ENCODE measurements at places on chromosomes 12 and 14.

DNA sequence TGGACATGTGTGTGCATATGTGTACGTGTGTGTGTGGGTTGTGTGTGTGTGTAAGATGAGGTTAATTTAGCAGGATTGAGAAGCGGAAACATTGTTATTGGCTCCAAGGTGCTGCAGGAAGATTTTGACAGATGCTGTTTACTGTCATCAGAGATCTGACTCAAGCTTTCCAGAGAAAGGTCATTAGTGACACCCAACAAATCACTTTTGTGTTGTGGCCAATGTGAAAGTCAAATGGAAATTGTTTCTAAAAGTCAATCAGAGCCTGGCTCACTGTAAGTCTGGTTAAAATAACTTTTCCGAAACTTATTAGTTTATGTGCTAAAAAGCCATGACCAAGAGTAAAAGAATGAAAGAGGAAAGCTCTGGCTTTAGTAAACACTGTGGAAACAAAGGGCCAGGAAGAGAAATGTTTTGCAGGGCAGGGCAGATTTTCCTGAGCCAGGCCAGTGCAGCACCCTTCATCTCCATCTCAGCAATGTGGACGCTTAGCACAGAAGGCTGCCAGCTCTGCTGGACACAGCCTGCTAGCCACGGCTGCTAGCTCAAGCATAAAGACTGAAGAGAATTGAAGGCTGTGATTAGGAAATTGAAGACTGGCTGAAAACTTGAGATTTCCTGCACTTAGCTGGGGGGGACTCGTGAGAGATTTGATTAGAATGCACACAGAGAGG lies 235.8 kb downstream of the NEDD1 start:
- no peak for DNase-seq

DNA sequence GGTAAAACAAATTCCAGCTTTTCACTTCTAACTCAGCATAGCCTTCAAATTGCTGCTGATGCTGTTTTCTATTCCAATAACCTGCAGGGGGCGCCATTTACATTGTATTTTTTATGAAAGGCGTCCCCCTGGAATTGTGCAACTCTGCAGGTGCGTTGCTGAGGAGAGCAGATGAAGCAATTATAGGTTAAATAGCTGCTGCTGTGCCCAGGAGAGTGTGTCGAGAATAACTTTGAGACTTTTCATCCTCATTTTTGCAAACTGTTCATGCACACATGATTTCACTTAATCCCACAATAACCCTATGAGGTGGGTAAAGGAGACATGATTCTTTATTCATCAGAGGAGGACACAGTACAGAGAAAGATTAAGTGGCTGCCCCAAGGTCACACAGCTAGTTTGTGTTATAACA lies 75.7 kb downstream of the MYRFL start:
- DNase-seq: peak; percentile 36

DNA sequence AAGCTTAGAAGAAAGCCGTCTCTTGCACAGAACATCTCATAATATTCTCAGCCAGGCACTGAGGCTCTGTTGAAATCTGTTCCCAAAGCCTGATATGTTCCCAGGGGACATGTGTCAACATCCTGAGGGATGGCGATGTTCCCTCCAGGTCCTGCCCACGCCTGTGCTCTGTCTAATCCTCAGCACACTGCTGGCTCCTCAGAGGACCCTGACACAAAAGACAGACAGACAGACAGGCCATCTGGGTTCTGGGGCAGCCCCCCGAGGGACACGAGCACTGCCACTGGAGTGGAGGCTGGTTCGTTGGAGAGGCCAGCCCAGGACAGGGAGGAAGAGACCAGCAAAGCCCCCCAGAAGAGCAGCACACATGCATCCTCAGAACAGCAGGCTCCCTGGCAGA lies 27.8 kb downstream of the CHGA start:
- no peak for DNase-seq

DNA sequence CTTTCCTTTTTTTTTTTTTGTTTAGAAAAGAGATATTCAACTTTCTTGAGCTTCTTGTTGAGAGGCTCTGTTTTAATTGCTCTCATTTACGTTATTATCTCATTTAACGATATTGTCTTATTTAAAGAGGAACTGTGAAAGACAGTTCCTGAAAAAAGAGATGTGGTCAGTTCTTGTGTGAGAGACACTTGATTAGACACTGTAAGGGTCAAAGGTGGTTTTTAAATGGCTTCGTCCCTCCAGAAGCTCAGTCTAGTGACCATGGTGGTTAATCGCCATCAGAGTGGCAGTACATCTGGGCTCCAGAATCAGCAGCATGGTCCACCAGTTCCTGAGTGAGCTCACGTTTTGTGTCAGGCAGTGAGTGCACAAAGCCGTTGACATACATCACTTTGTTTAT lies 57.9 kb upstream of the KCNA5 start:
- no peak for DNase-seq

DNA sequence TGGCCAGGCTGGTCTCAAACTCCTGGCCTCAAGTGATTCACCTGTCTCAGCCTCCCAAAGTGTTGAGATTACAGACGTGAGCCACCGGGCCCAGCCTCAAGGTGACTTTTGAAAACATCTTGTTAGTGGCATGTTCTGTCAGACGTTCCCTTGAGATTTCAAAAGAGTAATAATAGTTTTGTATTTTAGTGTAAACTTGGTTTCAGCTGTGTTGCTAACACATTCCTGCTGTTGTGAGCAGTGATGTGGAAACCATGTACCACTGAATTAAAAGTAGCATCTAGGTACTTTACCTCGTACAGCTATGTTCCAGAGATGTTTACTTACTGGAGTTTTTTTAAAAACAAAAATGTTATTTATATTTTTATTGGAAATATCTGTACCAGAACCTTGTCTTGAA lies 111.3 kb downstream of the AEBP2 start:
- DNase-seq: no peak

- no peak for DNase-seq
Observed at GRCh38 chr12:130832561-130833209, 6.4 kb downstream of the STX2 start.

DNA sequence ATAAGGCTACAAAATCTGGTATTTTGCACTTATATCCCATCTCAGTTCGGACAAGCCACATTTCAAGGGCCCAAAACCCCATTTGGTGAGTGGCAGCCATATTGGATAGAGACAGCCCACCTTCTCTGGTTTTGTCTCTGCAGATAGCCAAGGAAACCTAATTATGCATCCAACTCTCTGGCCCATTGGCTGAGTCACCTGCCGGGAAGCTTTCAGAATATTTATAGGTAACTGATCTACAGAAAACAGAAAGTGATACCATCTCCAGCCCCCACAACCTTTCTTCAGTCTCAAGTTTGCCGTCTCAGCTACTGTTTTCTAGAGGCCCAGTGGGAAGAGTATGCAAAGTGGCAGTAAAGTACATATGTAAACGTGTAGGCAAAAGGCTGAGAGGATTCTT lies 33.7 kb upstream of the PPP1CC start:
- DNase-seq: no peak

GRCh38 chr12:59823567-59823966 lies 227.7 kb downstream of the SLC16A7 start:
- no peak for DNase-seq

DNA sequence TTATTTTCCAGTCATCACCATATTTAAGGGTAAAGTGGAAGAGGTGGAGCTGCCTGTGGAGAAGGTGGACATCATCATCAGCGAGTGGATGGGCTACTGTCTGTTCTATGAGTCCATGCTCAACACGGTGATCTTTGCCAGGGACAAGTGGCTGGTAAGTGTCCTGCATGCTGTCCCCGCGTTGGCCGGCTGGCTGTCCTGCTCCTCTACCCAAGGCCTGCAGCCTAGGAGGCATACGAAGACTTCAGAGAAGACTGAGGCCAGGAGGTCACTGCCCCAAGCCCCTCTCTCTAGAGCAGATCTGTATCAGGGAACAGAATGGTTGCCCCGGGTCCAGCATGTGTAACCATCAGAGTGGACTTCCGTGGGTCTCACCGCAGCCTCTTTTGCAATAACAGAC lies 77.7 kb downstream of the PRMT8 start:
- DNase-seq: no peak

- no peak for DNase-seq
Observed at GRCh38 chr14:94152676-94153075, 21.4 kb upstream of the PPP4R4 start.

GRCh38 chr14:81123811-81124210 lies 96.9 kb downstream of the GTF2A1 start:
- no peak for DNase-seq

- no peak for DNase-seq
Observed at GRCh38 chr12:121089031-121089812, 43.5 kb upstream of the P2RX7 start.

- DNase-seq: no peak
Observed at GRCh38 chr12:130737731-130738130, 21.6 kb upstream of the RIMBP2 start.

DNA sequence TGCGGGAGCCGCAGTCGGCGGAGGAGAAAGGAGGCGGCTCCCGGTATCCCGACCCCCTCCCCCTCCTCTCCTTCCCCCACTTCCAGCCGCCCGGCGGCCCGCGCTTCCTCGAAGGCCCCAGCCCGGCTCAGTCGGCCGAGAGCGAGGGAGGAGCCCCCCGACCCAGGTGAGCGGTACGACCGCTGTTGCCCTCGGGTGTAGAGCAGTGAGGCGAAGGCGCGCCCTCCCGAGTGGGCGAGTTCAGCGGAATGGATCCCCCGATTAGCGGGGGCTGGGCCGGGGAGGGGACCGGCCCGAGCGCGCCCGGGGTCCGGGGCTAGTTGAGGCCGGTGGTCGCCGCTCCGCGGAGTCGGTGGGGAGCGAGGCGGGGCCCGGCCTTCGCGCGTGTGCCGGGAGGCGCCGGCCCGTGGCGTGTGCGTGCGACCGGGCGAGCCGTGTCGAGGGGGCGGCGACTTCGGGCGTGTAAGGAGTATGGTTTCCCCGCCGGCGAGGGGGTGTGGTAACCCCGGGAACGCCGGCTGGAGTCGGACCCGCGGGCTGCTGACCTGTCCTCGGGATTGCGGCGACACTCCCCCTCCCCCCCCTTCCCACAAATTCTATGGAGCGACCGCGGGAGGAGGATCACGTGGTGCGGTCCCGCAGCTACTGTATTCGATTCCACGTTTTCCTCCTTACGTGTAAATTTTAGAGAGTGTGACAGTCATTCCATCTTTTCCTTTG lies 501 bp downstream of the RIMKLB start:
- DNase-seq: peak; percentile 23

DNA sequence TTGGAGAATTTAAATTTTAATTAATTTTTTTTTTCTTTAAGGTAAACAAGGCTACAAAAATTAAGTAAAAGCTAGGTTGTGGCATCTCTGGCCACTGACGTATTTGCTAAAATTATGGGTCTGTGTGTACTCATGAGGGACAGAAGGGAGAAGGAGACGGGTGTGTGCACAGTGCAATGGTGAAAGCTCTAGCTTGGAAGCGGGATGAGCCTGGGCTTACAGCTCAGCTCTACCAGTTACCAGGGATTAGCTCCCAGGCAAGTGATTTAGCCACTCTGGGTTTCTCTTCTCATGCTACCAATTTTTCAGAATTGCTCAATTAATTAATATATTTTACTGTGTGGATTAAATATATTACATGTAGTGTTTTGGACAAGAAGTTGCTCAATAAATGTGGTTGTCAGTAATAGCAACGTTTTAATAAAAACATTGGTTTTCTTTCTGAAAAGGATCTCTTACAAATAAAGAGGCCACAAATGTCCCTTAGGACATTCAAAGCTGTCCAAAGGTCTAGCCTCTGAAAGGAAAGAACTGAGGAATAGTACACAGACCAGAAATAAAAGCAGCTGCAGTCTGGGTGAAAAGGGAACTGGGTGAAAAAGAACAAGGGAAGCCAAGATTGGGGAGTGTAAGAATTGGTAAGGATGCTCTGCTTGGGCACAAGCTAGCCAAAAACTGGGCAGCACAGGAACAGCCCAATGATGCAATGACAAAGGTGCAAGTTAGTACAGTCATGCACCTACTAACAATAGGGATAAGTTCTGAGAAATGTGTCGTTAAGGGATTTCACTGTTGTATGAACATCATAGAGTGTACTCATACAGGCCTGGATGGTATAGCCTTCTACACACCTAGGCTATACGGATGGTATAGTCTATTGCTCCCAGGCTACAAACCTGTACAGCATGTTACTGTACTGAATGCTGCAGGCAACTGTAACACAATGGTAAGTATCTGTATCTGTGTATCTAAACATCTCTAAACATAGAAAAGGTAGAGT lies 61.7 kb downstream of the FERMT2 start:
- no peak for DNase-seq

- DNase-seq: no peak
Observed at GRCh38 chr12:42468341-42468821, 121.2 kb downstream of the PRICKLE1 start.

DNA sequence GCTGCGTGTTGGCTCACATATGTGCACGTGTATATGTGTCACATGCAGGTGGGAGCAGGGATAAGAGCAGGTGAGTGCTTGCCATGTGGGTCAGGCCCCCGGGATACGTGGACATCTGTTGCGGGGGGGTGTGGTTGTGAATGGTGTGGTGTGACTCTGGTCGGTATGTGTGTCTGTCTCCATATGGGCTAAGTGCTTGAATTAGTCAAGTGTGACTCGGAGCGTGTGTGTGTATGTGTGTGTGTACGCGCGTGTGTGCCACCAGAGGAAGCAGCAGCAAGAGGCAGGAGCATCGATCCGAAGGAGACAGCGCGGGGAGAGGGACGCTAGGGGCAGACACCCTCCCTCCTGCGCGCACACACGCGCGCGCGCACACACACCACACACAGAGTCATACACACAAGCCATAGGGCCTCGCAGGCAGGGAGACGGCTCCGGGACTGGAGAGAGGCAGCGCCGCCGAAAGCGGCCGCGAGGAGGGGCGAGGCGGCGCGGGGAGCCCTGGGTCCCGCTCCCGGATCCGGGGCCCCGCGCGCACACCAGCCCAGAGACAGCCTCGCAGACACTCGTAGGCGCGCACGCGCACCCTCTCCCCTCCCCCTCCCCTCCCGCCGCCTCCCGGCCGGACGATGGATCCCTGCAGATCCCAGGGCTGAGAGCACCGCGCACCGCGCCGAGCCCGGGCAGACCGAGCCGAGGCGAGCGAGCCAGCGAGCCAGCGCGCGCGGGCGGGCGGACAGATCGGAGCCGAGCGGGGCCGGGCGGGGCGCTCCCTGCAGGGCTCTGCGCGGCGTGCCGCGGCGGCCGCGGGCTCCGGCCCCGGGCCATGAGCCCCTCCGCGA lies at the start of gene ASIC1:
ASIC1 (plus strand) TSS at position 597 of the 842 bp plus-strand sequence. CDS start 1,171 bp downstream, outside the sequence.
- DNase-seq: no peak

GRCh38 chr12:117111821-117112595 lies 12.8 kb upstream of the TESC start:
- DNase-seq: no peak

DNA sequence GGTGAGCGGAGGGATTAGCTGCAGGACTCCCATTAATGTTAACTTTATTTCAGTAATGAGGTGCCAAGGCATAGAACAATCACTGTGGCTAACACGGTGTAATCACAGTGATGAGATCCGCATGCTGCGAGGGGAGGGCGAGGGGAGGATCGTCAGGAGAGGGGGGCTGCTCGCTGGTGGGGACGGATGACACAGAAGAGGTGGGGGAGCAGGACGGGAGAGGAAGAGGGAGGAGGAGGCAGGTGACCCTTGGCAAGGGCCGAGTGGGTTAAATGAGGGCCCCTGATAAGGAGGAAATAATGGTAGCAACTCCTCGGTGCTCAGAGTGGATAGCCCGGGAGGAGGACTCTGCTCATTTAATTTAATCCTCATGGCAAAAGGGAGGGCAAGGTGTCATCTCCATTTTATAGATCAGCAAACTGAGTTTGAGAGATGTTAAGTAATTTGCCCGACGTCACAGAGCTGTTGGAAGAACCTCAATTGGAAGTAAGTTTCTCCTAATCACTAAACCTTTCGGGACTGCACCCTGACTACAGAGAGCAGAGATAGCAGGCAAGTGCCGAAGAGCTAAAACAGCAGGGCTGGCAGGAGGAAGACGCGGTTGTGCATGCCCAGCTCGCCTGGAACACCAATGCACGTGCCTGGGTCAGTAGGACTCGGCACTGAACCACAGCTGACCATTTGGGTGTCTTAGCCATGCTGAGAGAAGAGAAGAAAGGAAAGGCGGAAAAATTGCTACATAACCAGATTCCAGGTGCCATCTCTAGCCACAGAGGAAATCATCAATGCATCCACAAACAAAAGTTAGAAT lies 43.0 kb downstream of the SPRING1 start:
- no peak for DNase-seq

All from HS-5 (cell line).